ENCODE measurements at places on chromosomes 4 and X.

DNA sequence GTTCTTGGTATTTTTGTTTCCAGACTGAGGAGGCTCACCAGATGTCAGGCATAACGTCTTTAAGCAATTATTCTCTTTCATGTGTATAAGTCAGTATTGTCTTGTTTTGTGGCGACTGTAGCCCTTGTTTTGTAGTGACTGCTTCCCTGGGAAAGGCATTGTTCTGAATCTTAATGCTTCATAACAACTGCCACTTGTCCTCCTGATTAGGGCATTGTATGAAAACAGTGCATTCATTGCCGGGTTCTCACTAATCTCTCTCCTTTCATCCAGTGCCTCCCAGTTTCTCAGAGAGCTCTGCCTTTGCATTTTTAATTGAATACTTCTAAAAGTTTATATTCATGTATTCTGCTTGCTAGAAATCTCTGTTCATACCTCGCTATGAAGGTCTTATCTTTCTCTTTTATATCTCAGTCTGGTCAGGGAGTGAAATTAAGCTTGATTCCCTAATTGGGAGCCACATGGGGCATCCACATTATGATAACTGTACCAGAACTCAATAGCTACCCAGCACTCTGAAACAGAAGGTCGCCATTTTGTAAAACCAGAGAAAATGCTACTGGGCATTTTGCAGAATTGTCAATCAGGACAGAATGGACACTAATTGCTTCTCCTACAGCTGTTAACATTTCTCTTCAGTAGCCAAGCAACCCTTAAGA, 149.8 kb downstream of the GBA3 start:
- no peak for DNase-seq

DNA sequence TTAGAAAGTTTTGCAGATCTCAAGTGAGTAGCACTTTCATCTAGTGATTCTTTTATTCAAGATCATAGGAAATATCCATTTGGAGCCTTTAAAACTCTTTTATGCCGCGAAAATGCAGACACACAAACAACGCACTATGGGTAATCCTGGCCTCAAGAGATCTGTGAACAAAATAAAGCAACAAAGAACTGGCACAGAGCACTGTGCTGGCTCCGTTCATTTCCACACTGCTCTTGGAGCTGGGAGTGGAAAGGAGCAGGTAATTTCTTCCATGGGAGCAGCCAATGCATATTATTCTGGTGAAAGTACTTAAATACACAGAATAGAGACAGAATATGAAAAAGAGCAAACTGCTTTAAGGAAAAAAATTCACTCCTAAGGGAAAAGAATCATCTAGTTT, 172.7 kb upstream of the FRG1 start:
- DNase-seq: no peak

GRCh38 chrX:13694359-13694758, 5.4 kb downstream of the RAB9A start:
- DNase-seq: no peak

DNA sequence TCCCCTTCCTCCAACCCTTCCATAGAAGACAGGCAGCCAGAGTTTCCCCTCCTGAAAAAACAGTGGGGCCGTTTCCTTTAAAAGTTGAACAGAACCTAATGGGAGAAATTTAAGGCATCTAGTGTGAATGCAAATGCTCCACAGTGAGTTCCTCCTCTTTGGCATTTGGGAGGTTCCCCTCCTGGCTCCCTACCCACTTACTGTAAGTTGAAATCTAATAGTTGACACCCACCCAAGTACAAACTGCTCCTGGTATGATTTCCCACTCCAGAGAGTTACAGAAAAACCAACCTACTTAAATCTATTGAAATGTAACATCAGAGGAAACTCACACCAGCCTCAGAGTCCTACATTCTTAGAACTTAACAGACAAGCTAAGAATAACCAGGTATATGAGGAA, 17.6 kb downstream of the ENPEP start:
- no peak for DNase-seq

DNA sequence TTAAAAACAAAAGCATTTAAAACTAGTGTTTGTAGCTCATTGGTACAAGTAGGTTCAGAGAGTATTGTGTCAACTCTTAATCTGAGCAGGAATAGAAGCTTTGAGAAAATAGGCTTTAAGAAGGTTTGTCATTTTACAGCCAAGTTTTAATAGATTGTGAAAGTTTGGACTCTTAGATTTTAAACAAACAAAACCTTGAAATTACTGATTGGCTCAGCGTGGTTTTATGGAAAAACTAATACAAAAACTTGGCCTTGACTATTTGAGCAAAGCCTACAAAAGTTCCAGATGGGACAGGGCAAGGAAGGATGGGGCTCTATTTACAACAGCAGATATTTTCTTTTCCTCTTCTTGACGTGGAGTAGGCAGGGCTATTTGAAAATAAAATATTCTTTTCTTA, 16.5 kb downstream of the ZFX start:
- DNase-seq: no peak

DNA sequence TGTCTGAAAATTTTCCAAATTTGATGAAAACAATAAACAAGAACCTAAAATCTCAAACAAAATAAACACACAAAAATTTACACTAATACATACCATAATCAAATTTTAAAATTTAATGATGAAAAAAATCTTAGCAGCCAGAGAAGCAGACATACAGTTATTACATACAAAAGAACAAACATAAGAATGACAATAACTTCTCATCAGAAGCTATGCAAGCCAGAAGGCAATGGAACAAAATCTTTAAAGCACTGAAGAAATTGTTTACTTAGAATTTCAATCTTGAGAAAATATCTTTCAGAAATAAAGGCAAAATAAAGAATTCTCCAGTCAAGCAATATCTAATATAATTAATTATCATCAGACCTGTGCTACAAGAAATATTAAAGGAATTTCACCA, 121.3 kb downstream of the IDS start:
- DNase-seq: no peak

DNA sequence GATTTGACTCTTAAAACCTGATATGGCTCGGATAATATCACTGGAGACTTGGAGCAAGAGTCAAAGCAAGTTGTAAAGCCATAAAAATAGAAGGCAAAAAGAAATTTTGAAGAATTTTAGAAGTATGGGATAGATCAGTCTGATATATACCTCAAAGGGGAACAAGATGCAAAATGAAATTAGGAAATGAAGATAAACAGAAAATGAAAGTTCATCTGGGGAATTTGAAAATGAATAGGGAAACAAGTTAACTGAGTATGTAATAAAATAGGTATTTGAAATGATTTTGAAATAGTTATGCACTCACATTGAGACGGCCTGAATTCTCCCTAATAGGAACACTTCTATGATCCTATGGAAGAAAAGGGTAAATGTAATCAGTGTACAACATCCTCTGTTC, 5.7 kb downstream of the CYP2U1 start:
- no peak for DNase-seq

DNA sequence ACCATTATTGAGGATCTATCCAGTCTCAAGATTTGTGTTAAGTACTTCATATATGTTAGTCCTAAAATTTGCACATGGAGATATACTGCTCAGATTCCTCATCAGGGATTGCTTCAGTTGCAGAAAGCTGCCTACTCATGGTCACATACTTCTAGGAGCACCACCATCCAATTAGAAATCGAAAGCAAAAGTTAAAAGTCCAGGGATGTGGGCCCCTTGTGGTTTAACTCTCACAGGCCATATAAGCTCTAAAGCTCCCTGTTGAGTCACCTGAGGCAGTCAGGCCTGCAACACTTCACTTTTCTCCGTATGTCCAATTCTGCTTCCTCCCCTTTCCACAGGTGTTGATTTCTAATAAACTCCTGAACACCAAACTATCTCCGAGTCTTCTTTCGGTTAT, 84.2 kb downstream of the CNOT6L start:
- DNase-seq: peak; percentile 64

GRCh38 chr4:152100379-152101201, 339.8 kb upstream of the GATB start:
- no peak for DNase-seq

- DNase-seq: no peak
These were observed 1.4 kb upstream of the DOK7 start for GRCh38 chr4:3461515-3462291.

- no peak for DNase-seq
These were observed 77.6 kb upstream of the ITM2A start for GRCh38 chrX:79444694-79445210.

DNA sequence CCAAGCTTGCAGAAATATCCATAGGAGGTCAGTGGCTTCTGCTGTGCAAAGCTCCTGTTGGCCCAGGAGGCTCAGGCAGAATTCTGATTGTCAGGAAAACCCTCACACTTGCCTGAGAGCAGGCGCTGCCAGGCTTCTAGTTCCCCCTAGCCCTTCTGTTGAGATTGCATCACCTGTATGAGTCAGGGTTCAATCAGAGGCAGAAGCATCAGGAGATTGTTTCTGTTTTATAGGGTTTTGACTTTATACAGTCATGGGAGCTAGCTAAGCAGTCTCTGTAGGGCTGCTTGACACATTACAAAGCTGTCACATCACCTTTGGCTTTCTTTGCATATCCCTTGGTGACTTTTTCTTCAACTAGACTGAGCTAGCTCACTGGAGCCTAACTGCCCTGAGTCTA, 27.8 kb downstream of the DIPK2B start:
- DNase-seq: no peak

- peak; percentile 25 for DNase-seq
These were observed 3.4 kb downstream of the DDX53 start for GRCh38 chrX:23003116-23003515.

DNA sequence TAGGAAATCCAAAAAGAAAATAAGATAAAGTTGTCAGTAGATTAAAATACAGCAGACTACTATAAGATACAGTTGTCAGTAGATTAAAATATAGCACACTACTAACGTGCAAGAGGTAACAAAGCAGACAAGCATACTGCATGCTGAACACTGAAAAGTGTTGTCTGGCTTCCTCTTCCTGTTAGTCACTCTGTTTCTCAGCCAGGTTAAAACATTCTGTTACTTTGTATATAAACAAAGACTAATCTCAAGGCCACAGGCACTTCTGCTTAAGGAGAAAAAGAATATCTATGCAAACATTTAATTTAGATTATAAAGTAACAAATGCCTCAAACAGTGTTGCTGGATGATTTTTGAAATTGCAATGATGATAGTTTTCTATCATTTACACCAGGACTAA, 41.0 kb upstream of the SCD5 start:
- no peak for DNase-seq

- DNase-seq: no peak
These were observed 81.2 kb downstream of the SYTL5 start for GRCh38 chrX:38087594-38087993.

- DNase-seq: peak; percentile 82
These were observed 46.8 kb upstream of the ELF2 start for GRCh38 chr4:139223682-139224317.

DNA sequence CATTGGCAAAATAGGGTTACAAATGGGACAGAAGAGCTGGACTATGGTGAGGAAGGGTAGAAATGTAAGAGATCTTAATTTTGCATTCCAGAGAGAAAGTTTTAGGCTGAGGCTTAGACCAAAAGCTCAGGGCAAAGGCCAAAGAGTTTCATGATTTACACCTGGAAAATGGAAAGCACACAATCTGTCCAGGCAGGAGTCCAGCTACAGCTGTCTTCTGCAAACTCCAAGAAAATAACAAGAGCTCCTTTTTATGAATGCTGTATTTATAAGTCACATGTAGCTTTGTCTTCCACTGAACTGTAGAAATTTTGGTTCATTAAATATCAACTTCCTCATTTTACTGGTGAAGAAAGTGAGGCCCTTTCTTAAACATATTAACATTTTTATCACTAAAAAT, 288.0 kb upstream of the ATOH1 start:
- no peak for DNase-seq

DNA sequence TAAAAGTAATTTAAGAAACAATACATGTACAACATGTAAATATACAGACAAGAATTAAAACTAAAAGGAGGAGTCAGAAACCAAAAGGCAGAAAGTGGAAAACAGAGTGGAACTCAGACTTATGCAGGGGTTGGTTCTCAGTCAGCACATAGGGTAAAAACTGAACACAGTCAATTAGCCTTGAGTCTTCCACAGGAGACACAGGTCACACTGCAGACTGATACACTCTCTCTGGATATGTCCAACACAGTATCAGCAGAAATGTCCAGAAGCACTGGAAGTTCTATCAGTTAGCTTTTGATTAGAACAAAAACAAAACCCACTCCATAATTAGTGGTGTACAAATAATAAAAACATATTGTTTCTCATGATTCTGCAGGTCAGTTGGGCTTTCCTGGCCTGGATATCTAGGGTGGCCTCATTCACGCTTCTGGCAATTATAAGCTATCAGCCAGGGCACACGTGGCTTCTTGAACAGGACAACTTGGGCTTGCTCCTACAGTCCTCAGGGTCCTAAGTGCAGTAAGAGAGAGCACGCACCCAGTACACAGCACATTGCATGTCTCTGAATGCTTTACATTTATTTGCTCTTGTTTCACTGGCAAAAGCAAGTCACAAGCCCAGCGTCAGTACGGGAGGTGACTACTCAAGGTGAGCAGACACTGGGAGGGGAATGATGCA, 21.6 kb downstream of the TEC start:
- DNase-seq: no peak

DNA sequence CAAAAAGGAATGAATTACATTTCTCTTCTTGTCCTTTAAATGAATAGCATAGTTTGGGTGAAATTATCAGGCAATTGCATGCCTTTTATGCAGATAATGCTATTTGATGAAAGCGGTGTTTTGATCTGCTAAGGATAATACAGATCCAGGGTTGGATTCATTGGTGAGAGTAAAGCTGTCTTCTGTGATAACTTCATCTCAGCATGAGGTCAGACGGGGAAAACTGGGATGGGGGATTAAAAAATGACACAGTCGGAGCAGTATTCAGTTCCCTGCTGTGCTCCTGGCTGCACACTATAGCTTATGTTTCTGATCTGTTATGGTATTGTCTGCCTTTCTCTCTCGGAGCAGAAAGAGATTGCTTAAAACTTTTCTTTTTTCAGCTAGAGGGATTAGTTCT, 105.9 kb upstream of the TENM3 start:
- DNase-seq: no peak

- peak; percentile 83 for DNase-seq
These were observed 36.0 kb upstream of the CBR4 start for GRCh38 chr4:169045862-169046584.

- no peak for DNase-seq
These were observed 37.7 kb upstream of the UGT2B7 start for GRCh38 chr4:69058410-69059059.

- peak; percentile 36 for DNase-seq
These were observed 3.8 kb downstream of the ZFX start for GRCh38 chrX:24153178-24153795.

DNA sequence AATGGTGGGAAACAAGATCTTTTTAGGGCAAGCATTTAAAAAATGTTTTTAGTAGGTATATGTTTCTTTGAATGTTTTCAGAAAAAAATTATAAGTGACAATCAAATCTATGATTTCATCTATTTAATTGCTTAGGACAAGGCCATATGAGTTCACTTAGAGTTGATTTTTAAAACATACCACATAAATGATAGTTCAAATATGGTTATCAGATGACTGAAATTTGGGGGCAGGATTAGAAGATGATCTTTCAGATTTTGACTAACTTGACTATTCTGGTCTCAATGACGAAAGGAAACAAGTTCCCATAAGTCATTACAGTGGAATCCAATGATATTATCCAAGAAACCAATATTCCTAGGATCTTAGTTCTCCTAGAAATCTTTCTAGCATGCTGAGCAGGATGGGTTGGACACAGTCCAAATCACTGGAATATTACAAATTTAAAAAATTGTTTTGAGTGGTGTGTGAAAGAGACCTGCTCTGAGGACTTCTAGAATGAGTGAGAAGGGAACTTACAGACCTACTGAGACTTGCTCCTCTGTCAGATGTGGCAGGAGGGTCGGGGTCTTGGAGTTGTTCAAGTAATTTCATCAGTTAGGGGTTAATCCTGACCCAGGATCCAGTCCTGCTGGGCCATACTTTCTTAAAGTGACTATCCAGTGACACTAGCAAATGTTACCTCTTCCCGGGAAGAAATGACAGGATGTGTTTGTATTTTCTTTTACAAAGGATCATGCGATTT, 20.0 kb downstream of the RHOH start:
- DNase-seq: no peak

Data from cardiac muscle cell (in vitro differentiated cells and primary cell).